ENCODE measurements at places on chromosomes 12 and 14.
A peak's percentile ranks its signal among the peaks of the same experiment; 100 is the strongest.

GRCh38 chr14:102902086-102902485 lies 20.4 kb upstream of the AMN start:
- DNase-seq = no peak

- DNase-seq = no peak
Measured at GRCh38 chr14:48582938-48583337, 907.5 kb upstream of the MDGA2 start.

DNA sequence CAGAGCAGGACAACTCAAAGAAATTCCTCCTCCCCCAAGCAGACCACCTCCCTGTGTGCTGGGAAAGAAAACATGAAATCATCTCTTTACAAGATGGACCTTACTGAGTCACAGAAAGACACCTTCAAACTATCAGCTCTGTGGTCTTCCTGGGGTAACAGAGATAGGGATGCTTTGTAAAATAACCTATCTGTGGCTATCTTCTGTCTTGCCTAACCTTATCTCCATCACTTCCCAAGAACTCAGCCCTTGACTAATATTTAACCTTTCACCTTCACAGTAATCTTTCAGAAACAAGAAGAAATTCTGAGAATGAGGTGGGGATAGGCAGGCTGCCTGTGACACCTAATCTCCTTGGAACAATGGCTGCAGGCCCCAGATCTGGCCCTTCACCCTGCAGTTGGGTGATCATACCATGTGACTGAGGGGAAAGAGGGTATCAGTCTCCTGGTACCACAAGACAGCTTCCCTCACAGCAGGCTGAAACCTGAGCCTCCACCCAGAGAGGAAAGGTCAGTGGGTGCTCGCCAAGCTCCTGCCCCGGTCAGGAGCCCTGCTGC lies 27.4 kb upstream of the CEBPE start:
- DNase-seq = no peak

DNA sequence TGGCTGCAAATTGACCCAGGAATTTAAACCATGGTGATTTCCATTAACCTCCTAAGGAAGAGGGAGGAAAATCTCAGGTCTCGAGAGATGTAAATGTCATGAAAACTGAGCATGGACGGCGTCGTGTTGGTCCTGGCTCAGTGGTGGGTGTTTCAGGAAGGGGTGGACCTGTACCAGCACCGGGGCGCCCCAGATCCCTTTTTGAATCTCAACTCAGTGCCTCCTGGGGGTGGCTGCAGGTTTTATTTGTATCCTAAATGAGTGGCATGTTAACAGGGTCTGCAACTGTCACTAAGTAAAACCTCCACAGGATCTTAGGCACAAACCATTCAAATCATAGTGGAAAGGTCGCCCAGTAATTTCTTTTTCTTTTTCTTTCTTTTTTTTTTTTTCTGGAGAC lies 101.3 kb downstream of the ASCL4 start:
- DNase-seq = no peak

- DNase-seq = peak; percentile 27
Measured at GRCh38 chr14:91387169-91387835, 30.3 kb downstream of the CCDC88C start.

GRCh38 chr12:125434936-125435443 lies 369.8 kb downstream of the AACS start:
- DNase-seq = no peak

DNA sequence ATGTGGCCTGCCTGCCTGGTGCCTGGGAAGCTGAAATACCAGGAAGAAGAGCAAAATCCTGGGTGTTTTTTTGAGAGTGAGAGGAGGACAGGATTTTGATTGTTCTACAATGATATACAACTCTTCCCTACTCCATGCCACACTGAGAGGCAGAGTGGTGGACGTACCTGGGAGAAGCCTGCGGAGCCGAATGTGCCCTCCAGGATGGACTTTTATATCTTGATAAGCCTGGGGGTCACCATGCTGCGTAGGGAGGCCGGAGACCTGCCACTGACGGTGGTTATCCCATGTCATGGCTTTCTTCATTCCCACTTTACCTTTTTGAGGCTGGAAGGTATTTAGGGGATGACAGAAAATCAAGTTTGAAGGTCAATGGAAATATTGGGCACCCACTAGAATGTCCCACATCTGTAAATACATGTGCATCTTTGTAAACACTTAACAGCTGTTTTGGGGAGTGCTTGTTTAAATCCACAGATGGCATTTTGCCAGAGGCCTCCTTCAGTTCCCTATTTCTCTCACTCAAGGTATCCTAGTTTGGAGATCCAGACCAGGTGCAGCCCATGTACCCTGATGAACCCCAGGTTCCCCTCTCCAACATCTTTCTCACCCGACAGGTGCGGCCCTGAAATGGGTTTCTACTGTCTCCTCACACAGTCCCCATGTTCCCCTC lies 1.1 kb upstream of the GLT1D1 start:
- DNase-seq = no peak

GRCh38 chr12:41515953-41516352 lies 327.8 kb downstream of the PDZRN4 start:
- DNase-seq = no peak
